ENCODE measurements at places on chromosomes 16 and 17.

DNA sequence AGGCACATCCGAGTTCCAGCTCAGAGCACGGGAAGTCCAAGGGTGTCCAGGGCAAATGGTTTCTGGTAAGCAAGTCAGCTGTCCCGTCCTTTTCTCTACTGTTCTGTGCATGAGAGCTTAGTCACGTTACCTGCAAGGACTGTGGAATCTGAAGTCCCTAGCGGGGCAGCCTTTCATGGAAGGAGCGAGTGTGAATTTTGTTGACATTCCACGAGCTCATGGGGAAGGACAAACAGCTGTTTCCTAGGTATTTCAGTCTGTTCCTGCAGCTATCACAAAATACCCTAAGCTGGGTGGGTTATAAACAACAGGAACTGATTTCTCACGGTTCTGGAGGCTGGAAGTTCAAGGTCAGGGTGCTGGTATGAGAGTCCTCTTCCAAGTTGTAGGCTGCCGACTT, 109.2 kb downstream of the SDR42E1 start:
- DNase-seq, result no peak

DNA sequence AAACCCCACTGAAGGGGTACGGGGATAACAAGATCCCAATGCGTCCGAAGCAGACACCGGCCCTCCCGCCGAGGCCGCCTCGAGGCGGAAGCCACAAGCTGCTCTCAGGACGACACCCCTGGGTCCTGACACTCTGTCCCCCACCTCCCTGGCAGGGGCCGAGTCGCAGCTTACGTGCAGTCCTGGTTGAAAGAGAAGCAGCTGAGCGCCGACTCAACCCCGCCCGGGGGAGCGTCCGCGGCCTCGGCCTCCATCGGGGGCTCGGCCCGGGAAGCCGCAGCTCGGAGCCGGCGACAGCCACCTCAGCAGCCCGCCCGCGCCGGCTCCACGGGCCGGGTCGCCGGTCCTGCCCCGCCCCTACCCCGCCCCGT, at the start of gene WIPI1:
Gene WIPI1, minus strand, starts transcription at position 329 of the 371 bp plus-strand sequence. Its CDS starts 75 bp downstream, at position 254.
- no peak for DNase-seq

- no peak for DNase-seq
Observed at GRCh38 chr17:61253937-61254574, 145.6 kb upstream of the TBX2 start.

DNA sequence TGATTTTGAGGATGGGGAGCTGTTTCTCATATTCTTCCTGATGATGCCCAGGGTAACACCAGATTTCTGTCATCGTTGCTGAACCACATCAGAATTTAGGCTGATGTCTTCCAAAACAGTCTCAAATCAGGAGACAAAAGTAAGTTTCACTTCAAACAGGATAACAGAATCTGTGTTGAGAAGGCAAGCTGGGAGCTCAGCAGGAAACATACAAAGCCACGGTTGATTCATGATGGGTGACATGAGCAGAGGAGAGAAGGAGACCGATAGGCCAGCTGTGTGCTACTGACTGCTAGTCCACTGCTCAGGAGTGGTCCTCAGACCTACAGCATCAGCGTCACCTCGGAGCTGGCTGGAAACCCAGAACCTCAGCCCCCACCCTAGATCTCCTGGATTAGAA, 62.9 kb upstream of the RCVRN start:
- DNase-seq, result no peak

- DNase-seq, result peak; percentile 57
Observed at GRCh38 chr17:39238311-39238972, 12.7 kb upstream of the STAC2 start.

GRCh38 chr17:51097708-51098446, 22.8 kb downstream of the SPAG9 start:
- no peak for DNase-seq

- DNase-seq, result no peak
Observed at GRCh38 chr16:85281181-85281580, 168.9 kb upstream of the CIBAR2 start.

DNA sequence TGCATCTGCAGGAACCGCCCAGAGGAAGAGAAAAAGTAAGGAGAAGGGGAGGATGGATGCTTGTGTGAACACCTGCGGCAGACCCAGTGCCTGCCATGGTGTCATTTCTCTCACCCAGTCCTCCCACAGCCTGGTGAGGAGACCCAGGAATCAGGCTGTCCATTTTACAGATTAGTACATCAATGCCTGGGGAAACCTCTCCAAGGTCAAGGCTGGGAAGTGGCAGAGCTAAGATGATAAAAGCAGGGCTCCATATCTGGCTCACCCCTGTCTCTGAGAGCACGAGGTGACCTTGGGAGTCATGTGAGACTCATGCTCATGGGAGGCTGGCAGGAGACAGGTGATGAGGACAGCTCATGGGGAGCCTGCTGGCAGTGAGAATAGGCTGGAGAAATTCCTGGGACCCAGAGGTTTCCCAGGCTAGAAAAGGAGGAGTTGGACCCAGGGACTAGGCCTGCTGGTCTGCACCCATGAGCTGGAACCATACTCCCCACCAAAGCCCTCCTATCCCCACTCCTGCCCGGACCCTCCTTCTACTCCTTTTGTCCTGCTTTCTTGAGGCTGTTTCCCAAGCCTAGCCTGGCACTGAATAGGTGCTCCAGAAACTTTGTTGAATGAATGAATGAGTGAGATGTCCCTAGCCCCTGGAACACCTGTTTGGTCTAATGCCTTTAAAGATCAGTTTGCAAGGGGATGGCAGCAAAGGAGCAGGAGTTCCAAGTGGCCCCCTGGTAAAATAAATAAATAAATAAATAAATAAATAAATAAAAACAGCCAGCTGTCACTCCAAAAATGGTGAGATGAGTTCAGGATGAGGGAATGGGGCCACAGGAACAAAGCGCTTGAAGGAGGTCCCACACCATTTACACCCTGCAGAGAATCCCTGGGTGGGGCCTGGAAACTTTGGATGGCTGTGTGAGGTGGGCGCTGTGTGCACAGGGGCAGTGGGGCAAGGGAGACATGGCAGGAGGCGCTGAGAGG, 1.6 kb downstream of the ZNF629 start:
- no peak for DNase-seq

DNA sequence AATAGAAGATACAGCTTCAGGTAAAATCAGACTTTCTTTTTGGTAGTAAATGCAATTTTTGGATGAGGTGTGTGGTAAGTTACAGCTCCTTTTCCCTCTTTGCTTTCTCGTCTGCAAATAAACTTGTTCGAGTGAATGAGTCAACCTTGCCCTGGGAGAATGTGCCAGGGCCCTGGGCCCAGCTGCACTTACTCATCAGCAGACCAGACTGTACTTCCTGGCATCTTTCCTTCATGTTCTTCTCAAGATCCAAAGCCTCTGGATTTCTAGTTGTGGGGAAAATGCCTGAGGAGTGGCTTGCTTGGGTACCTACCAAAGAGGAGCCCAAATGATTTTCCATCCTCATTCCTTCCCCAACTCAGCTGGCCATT, 5.4 kb upstream of the G6PC1 start:
- no peak for DNase-seq

GRCh38 chr17:66569572-66569971, 265.3 kb upstream of the CACNG5 start:
- no peak for DNase-seq

- no peak for DNase-seq
Observed at GRCh38 chr16:85724126-85724879, 26.6 kb downstream of the C16orf74 start.

DNA sequence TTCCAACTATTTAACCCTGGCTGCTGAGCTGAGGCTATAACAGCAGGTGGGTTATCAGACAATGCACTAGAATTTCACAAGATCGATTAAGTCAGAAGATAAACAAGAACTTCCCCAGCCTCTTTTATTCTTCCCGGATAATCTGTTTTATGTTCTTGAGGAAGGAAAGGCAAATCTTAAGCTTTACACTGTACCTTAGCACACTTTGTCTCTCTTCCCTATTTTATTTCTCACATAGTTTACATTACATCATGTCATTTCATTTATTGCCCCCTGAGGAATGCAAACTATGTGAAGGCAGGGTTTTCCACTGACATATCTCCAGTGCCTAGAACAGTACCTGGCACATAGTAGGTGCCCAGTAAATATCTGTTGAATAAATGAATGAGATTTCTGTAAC, 139.6 kb downstream of the SKAP1 start:
- DNase-seq, result no peak

DNA sequence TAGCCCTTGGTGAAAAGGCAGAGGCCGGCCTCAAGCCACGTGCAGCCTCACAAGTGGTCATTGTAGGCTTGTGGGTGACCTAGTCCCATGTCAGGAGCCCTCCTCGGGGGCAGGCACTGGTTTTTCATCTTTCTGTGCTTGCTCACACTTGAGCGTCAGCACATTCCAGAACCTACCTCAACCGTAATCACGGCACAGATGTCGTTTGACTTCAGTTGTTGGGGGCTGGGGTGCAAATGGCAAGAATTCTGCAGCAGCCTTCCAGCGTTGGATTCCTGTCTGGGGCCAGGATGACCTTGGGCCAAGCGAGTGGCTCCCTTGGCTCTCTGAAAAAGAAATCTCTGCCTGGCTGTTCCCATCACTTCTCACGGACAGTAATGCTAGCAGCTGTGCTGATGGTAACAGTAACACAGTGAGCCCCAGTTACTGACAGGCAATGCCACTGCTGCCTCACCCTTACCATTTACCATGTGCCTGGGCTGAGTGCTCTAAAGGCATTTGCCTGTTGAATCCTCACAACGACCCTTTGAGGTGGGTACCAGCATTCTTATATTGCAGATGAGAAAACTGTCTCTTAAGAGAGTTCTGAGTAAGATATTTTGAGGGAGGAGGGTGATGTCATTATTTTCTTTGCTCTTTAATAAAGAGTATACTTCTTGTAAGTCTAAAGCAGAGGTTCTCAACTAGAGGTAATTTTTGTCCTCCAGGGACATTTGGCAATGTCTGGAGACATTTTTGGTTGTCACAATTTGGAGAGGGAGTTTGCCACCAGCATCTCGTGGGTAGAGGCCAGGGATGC, 46.5 kb downstream of the KSR1 start:
- DNase-seq, result no peak

DNA sequence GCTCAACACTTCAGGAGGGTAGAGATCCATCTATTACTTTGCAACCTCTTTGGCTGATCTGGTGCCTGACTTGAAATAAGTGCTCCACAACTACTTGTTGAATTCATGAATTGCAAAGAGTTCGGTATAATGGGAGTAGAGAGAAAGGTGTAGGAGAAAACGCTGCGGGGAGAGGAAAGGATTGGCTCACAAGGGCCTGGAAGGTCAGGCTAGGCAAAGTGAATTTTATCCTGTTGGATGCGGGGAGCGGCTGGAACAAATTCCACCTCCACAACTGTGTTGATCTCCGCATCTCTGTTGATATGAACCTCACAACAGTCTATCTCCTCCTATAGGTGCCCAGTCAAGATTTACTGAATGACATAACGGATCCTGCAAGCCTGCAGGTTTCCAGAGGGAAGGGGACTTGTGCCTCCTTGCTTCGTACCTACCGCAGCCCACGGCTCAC, 684 bp downstream of the SLX4 start:
- no peak for DNase-seq

- no peak for DNase-seq
Observed at GRCh38 chr17:21510686-21511362, 134.7 kb downstream of the KCNJ12 start.

- DNase-seq, result no peak
Observed at GRCh38 chr16:70678898-70679670, 6.8 kb downstream of the MTSS2 start.

- no peak for DNase-seq
Observed at GRCh38 chr17:5118219-5118618, 2.4 kb downstream of the USP6 start.

DNA sequence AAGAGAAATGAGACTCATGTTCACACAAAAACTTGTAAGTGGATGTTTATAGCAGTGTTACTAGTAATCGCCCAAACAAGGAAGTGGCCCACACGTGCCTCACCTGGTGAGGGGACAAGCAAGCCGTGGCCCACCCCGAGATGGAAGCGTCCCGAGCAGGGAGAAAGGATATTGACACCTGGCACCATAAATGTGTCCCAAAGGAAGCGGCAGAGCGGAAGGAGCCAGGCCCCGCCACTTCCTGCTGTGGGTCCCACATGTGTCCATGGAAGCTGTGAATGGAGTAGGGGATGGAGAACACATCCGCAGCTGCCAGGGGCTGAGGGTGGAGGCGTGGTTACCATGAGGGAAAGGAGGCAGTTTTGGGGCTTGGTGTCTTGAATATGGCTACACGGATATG, 18.9 kb downstream of the KCNJ18 start:
- no peak for DNase-seq

DNA sequence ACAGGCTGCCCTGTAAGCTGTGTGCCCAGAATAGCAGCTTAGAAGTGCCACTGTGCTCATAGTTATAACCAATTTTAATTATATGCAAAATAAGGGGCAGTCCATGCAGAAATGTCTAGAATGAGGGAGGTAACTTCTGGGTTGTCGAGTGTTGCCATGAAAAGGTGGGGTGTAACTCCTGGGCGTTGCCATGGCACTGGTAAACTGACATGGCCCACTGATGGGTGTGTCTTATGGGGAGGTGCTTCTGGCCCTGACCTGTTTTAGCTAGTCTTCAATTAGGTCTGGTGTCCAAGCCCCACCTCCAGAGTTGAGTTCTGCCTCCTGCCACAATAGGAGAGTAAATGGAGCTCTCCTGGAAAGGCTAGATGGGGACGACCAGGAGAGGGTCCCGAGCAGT, 120.6 kb downstream of the SALL1 start:
- DNase-seq, result no peak

DNA sequence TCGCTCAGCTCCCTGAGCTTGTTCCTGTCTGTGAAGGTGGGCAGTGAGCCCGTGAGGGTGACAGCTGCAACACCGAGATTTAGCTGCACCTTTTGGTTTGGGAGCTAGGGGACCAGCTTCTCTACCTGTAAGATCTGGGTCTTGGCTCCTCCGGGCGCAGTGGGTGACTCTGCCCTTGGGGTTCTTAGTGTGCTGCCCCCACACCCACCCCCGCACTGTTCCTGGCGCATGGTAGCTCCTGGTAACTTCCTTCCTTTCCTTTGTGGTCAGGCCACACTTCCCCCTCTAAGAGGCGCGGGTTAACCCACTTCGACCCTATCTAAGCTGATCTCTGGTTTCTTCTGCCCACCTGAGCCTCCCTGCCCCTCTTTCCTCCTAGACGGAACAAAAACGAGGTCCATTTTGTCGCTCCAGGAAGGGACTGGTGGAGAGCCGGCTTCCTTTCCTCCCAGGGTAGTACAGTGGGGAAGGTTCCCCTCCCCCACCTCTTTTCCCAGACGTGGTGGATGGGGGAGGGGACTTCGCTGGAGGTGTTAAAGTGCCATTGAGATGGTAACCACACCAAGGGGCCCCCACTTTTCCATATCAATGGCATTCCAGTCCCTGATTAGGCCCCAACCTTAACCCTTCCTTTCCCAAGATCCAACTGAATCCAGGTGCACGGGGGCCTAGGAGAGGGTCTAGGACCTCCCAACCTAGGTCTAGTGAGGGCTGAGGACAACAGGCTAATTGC, 4.6 kb upstream of the CLDN9 start:
- DNase-seq, result no peak
